NCI-H748 treated with DMSO at 0.1 percent for 48 hours (cell line): ENCODE measurements at places on chromosomes 5 and 9.
A peak's percentile ranks its signal among the peaks of the same experiment; 100 is the strongest.

GRCh38 chr5:100901821-100902341 lies 1.2 kb downstream of the ST8SIA4 start:
- DNase-seq: peak; percentile 32

GRCh38 chr5:150640311-150641005 lies at the start of gene SYNPO:
SYNPO (plus strand) TSS chr5:150640660; CDS start chr5:150648276, 7,616 bp downstream.
- no peak for DNase-seq

- no peak for DNase-seq
Measured at GRCh38 chr5:1502737-1503120, 21.0 kb downstream of the LPCAT1 start.

DNA sequence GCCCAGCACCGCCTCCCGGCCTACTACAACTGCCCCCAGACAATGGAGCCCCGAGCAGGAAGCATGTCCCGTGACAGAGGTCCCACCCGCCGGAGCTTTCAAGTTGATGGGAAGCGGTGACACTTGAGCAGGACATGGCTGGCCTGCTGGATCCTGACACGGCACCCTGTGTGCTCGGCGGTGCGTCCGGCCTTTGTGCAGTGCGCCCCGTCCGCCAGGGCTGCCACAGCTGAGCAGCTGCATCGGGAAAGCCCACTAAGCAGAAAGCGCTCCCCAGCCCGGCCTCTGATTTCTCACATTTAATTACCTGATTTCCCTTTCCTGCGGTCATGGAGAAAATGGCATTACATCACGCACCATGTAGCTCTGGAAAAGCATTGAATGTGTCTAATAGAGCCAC lies 611.9 kb downstream of the IRX1 start:
- DNase-seq: no peak

- no peak for DNase-seq
Measured at GRCh38 chr9:8477450-8477849, 677.9 kb upstream of the DMAC1 start.

DNA sequence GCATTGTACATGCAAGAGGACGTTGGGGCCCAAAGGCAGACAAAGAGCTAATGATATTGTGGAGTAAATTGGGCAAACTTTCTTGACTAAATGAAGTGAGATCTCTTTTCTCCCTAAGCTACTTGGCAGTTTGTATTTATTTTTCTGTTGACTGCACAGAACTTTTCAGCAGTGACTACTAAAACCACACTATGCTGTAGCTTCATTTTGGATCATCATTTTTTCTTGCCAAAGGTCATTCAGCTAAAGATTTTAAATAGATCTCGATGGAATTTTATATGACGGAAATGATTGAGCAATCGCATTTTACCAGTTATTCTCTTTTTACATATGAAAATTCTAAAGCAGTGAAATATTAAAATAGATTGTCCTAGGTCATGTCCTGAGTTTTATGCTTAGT lies 286.1 kb upstream of the ACTBL2 start:
- DNase-seq: no peak

DNA sequence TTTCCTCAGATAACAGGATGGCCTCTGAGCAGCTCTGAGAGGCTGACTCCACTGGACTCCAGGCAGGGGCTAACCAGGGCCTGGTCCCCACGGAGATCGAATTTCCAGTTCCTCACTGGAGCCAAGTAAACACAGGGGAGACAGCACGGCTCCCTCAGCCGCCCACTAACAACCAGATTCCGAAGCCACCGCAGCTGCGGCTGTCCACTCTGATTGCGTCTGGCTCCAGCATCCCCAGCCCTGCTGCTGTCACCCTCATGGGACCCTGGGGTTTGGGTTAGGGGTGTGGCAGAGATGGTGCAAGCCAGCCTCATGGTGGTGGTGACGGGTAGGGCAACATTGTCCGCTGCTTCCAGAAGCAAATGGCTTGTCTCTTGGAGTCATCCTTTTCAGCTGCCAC lies 172.6 kb downstream of the RGS3 start:
- no peak for DNase-seq

- DNase-seq: no peak
Measured at GRCh38 chr5:154583671-154584177, 105.7 kb upstream of the HAND1 start.

DNA sequence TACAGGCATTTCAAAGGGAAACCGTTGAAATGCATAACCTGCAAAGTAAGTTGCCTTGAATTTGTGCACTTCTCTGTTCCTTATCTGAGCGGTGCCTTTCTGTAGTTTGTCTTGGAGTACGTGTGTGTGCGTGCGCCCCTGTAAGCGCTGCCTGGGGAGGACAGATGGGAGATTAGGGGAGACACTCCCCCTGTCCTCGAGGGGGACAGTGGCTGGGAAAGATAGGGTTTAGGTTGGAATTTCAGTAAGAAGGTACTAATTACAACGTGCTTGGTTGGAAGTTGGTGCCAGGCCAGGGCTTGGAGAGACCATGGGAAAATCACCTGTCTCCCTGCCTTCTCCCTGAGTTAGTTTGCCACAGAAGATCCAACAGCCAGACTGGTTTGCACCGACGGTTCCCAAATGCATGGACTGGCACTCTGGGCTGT lies 73.2 kb downstream of the PIK3R1 start:
- DNase-seq: no peak

DNA sequence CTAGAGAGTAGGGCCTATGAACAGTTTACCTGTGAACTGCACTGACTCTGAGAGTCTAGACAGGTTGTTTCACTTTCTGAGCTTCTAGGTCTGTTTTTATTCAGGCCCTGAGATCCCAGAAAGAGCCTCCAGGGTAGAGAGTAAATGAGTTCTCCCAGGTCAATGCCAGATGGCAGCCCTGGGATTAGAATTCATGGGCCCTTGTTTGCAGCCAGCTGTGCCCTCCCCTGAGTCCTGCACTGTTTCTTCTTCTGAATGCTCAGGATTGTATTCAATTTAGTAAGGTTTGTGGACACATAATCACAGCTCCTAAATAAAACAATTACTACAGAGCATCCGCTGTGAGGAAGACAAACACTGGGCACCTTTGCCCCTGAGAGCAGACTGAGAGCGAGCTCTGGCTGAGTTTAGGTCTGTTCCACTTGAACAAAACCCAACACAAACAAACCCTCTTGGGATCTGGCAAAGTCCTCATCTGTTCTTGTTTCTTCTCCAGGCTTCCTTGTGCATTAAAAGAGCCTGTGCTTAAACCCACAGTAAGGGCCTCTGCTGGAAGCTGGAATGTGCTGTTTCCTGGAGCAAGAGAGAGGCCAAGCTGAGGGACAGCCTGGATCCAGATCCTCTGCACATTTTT lies 29.9 kb downstream of the FAM219A start:
- no peak for DNase-seq

DNA sequence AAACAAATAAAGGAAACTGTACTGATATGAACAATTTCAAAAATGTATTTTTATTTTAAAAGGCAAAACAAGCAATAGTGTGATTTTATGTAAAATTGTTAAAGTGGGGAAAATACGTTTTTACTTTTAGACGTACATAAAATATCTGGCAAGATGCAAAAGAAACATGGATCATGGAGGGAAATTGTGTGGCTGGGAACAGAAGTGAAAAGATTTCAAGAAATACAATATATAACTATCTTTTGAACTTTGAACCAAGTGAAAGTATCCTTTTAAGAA lies 1.5 kb upstream of the ZNF367 start:
- DNase-seq: no peak

DNA sequence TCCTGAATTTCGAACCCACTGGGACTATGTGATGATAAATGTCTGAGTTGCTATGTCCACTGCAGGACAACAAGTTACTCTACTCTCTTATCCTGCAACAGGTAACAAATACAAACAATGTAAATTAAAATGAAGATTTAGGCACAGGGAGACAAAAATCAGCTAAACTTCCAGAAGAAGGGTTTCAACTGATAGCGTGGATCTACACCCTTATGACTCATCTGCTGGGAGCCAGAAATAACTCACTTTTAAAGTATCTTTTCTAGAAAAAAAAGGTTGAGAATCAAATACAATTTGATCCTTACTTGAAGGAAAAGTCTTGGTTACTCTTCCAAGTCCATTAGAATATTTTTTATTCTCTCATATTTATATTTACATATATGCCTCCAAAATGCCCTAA lies 21.4 kb downstream of the PJA2 start:
- DNase-seq: no peak
